ENCODE measurements at places on chromosomes 6 and 20. TPM values are rescaled to one million over a fixed set of nuclear protein-coding genes. Genes with fewer than 3 reads are reported as not detected.

Gene RHAG
- total RNA-seq, result not detected

Gene LGSN
- not detected for total RNA-seq

Gene DUSP15
- 9.9 TPM for total RNA-seq

Gene QKI
- 145 TPM for total RNA-seq

Gene SCRT2
- not detected for total RNA-seq

Gene SGK2
- total RNA-seq, result 0.09 TPM

Gene GATA5
- not detected for total RNA-seq

Gene VPS52
- 21.6 TPM for total RNA-seq

Gene BPIFB4
- total RNA-seq, result not detected

Gene ID4
- total RNA-seq, result 18.0 TPM

Gene MUC22
- not detected for total RNA-seq

Gene BTN2A1
- 11.7 TPM for total RNA-seq

Gene NEDD9
- total RNA-seq, result 0.33 TPM

Gene WFDC2
- total RNA-seq, result not detected

Gene NRSN1
- not detected for total RNA-seq

Gene MYBL2
- total RNA-seq, result 1.6 TPM

Gene ZSCAN31
- total RNA-seq, result 31.2 TPM

Gene MCHR2
- not detected for total RNA-seq

Gene SCGN
- total RNA-seq, result not detected

Gene KLHDC3
- 27.0 TPM for total RNA-seq

Gene ACTL10
- total RNA-seq, result 2.5 TPM

Gene IP6K3
- total RNA-seq, result not detected

Gene IRF4
- not detected for total RNA-seq

Gene HDGFL1
- total RNA-seq, result not detected

Gene CNPY3
- 23.2 TPM for total RNA-seq

Gene EFCAB8
- not detected for total RNA-seq

Gene FKBP1C
- 0.33 TPM for total RNA-seq

Gene CALHM5
- 6.8 TPM for total RNA-seq

Gene LY6G6D
- not detected for total RNA-seq

Gene CD24
- 4.5 TPM for total RNA-seq

Gene FNDC1
- total RNA-seq, result 0.16 TPM

Gene GRIK2
- 8.9 TPM for total RNA-seq

Gene PROKR2
- total RNA-seq, result not detected

Gene SYS1
- total RNA-seq, result 29.4 TPM

Gene VNN1
- 0.33 TPM for total RNA-seq

Gene GMDS
- total RNA-seq, result 30.8 TPM

Gene SFTA2
- not detected for total RNA-seq

Gene BTN1A1
- not detected for total RNA-seq

Gene MDFI
- not detected for total RNA-seq

Gene IRAK1BP1
- 7.9 TPM for total RNA-seq

Gene SIRPA
- 18.3 TPM for total RNA-seq

Gene ADAT2
- total RNA-seq, result 7.1 TPM

Gene TJAP1
- total RNA-seq, result 24.4 TPM

Gene SOBP
- total RNA-seq, result 7.4 TPM
